NCI-H1417 treated with DMSO at 0.1 percent for 48 hours (cell line): ENCODE measurements at places on chromosomes 7 and 10.

- no peak for DNase-seq
These were observed 133.4 kb downstream of the EVX1 start for GRCh38 chr7:27375958-27376357.

DNA sequence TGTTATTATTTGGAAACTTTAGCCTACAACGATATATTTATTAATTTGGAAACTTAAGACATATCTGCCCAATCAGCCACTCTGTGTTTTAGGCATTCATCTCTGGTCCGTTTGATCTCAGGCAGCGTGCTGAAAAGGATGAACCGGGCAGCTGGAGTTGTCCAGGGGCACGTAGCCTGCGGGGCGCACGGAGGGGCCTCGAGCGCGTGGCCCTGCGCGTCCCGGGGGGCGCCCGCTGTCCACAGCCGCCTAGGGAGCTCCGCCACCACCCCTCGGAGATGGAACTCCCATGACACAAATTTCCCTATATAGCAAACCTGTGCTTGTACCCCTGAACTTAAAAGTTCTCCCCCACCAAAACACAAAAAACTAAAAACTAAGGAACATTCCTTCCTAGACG, 24.3 kb upstream of the MKI67 start:
- DNase-seq = no peak

DNA sequence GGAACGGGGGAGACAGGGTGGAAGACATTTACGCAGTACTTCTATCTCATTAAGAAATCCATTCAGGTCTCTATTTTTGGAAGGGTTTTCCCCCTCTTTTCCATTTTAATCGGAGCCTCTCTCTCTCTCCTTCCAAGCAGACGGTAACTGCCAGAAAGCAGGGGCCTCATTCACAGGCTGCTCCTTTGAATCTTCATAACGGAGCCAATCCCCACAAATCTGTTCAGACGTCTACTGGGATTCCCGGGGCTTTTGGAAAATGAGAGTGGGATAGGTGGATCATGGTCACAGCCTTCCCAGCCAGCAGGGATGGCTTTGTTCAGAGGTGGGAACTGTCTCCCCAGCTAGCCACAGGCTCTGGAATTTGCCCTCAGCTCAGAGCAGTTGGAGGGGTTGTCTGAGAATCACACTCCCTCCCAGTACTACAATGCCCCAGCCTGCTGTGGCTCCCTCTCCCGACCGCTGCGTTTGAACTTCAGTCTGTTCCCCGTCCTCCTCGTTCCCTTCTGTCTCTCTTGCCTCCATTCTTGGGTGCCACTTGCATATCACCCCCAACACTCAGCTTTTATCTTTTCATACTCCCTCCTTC, 413.6 kb downstream of the PLXNA4 start:
- DNase-seq = no peak

DNA sequence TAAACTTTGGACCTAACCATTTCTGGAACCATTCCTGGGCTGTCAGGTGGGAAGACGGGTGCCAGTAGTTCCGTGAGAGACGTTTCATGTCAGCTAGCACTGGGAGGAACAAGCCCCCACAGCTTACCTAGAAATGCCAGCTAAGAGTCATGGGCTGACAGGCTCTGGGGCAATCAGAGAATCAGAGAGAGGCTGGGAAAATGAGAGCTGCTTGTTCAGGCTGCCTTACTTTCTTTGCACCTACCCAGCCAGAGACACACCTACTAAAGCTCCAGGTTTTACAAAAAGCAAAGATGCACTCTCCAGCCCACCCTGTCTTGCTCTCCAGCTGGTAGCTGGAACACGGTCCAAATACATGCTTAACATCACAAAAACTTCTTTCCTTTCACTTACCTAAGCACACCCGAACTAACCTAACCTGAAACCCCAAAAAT, 688 bp downstream of the PTN start:
- no peak for DNase-seq

- no peak for DNase-seq
These were observed 88.3 kb upstream of the PIK3CG start for GRCh38 chr7:106776618-106777347.
